ENCODE measurements at places on chromosomes 2 and 18.

GRCh38 chr2:22957446-22957845 is 427.5 kb upstream of the KLHL29 start:
- DNase-seq, result no peak

DNA sequence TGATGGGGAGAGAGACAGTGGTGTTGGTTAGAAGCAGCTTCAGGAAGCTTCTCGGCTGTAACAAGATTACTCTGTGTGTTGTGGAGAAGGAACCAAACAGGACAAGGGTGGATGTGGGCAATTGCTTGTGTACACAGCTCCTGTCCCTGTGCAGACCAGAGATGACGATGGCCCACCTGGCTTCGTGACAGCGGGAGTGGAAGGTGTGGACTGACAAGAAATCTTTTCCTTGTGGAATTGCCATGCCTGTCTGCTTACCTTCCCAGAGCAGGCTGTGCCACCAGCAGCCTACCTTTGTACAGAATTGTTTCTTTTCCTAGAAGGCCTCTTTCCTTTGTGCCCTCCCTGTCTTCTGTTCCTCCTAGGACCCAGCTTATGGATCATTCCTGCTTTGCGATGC is 93.8 kb downstream of the ITGB1BP1 start:
- peak; percentile 75 for DNase-seq

- DNase-seq, result no peak
Measured at GRCh38 chr2:1488851-1489250, 75.6 kb downstream of the TPO start.

GRCh38 chr18:23568281-23569138 is 17.8 kb downstream of the NPC1 start:
- no peak for DNase-seq

All from left colon (tissue), 2 donors.